ENCODE measurements at places on chromosomes 7 and 10.

GRCh38 chr7:46468753-46469356 is 547.8 kb upstream of the IGFBP3 start:
- DNase-seq = no peak

GRCh38 chr7:94849636-94850208 is 57.7 kb upstream of the PPP1R9A start:
- no peak for DNase-seq

DNA sequence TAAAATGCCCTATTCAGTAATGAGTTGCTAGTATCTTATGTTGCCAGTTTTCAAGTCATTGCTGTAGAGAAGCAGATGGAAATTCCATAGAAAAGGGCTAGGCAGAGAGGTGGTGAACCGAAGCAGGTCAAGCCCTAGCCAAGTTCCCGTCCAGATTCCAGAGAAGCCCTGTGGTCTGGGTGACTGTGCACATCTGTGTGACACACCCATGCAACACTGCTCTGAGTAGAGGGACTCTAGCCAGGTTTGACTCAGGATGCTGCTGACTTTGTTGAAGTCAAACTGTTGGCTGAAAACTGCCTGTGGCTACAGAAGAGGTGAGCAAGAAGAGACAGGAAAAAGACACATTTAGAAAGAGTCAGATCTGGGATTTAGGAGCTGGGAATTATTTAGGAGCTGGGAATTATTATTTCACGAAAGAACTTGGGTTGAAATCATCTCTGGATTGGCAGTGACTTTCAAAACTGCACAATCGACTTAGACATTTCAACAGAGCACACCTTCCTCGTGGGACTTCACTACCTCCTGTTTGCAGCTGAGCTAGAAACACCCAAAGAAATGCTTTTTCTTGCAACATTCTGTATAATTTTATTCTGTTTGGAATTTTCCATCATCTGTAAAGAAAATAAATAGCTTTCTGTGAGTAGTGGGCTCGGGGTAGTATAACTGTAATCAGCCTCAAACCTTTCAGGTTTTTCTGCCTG is 149.1 kb upstream of the PRKCQ start:
- no peak for DNase-seq

GRCh38 chr7:1246160-1246870 is 13.6 kb downstream of the UNCX start:
- DNase-seq = no peak

GRCh38 chr7:101113836-101114235 is 13.1 kb upstream of the SERPINE1 start:
- DNase-seq = no peak

- DNase-seq = no peak
Measured at GRCh38 chr7:128783143-128783861, 7.7 kb upstream of the OPN1SW start.

DNA sequence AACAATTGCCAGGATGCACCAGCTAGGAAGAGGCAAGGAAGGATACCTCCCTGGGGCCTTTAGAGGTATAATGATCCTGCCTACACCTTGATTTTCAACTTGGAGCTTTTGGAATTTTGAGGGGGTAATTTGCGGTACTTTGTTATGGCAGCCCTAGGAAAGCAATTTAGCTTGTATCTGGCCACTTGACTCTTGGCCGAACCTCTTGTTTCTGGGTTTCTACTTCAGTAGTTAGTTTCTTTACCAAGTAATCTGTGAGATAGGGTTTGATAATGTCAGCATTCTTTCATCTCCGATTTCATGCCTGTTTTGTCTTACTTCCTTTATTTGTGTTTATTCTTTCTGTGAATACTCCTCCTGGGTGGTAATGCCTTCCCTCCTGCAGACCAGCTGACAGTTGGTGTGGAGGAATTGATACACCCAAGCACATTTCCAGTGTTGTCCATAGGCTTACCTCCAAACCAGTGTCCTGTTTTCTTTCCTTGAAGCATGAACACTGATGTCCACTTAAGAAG is 163.7 kb downstream of the SND1 start:
- no peak for DNase-seq

GRCh38 chr10:23314835-23315239 is 29.8 kb downstream of the C10orf67 start:
- DNase-seq = no peak

- no peak for DNase-seq
Measured at GRCh38 chr10:12730809-12731519, 270.5 kb downstream of the CCDC3 start.

GRCh38 chr10:118799777-118800176 is 45.0 kb upstream of the CACUL1 start:
- no peak for DNase-seq

GRCh38 chr10:128563387-128563786 is 437.2 kb upstream of the MKI67 start:
- DNase-seq = no peak

- DNase-seq = peak; percentile 74
Measured at GRCh38 chr10:44300666-44301649, 83.9 kb downstream of the CXCL12 start.

- DNase-seq = no peak
Measured at GRCh38 chr7:82241356-82241755, 202.2 kb downstream of the CACNA2D1 start.

GRCh38 chr7:115864082-115864481 is 166.5 kb downstream of the TFEC start:
- DNase-seq = no peak

DNA sequence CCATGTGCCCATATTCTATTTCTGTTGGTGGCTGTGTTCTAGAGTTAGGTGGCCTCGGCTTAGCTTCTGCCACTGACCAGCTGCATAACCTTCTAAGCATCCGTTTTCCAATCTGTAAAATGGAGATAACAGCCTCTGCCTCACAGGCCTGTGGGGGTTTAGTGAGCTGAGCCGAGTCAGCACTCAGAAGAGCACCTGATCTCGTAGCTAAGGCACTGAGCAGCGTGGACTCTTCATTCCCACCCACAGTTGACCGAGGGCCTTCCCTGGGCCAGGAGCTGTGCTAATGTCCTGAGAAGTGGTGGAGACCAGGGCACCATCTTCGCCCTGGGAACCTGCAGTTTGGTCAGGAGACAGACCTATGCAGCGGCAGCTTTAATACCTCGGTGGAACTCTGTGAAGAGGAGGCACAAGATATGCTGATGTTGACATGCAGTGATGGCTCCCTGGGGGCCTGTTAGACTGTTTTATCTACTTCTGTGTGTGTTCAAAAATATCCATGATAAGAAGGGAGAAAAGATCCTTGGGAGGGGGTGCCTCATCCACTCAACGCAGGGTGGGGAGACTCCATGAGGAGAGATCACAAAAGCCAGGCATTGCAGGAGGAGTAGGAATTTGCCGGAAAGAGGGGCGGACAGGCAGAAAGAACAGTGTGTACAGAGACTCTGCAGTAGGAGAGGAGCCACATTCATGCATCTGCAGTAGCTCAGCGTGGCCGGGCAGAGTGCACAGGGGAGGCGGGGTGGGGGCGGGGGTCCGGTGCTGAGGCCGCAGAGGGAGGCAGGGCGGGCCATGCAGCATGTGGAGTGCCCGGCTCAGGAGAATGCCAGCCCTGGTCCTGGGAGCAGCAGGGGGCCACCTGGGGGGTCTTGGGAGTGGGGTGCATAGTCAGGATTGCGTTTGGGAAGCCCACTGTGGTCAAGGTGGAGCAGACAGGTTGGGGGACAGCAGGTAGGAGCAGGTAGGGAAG is 136.8 kb downstream of the C10orf105 start:
- DNase-seq = no peak

DNA sequence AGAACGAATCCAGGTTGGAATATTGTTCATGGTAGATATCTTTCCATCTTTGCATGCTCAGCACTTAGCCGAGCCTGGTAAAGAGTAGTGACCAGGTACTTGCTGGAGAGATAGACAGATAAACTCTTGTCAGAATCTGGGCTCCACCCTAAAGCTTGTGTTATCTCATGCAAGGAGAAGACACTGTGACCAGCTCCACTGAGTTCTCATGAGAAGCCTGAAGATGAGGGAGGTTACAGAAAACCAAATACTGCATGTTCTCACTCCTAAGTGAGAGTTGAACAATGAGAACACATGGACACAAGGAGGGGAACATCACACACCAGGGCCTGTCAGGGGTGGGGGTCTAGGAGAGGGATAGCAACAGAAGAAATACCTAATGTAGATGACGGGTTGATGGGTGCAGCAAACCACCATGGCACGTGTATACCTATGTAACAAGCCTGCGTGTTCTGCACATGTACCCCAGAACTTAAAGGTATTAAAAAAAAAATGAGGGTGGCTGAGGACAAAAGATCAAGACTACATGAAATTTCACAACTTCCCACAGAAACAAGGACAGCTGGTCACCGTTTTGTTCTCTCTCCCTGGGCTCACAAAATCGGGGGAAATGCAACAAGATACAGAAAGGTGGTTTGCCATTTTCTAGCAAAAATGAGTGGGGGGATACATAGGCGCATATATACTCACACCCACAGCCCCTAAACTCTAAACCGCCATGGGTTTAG is 17.4 kb downstream of the DLG5 start:
- DNase-seq = no peak

- no peak for DNase-seq
Measured at GRCh38 chr10:4215485-4215884, 430.5 kb upstream of the KLF6 start.

- no peak for DNase-seq
Measured at GRCh38 chr10:74011770-74012169, 13.9 kb downstream of the VCL start.

GRCh38 chr7:155644971-155645509 is 579 bp downstream of the RBM33 start:
- DNase-seq = no peak

GRCh38 chr10:117552156-117552631 is 9.6 kb downstream of the EMX2 start:
- no peak for DNase-seq

DNA sequence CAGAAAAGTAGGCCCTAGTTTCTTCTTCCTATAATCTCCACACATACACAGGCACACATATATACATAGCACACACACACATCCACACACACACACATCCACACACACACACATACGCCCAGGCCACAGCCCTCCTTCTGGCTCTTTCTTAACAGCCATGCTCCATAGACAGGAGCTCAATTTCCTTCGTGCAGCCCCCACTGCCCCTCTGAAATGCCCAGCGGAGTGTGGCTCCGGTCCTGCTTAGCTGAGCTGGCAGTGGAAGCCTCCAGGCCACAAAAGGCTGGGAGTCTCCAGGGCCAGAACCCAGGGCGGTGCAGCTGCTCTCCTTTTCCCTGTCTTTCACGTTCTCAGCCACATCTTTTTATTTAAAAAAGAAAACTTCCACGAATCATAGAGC is 282.9 kb upstream of the IGFBP3 start:
- DNase-seq = no peak

DNA sequence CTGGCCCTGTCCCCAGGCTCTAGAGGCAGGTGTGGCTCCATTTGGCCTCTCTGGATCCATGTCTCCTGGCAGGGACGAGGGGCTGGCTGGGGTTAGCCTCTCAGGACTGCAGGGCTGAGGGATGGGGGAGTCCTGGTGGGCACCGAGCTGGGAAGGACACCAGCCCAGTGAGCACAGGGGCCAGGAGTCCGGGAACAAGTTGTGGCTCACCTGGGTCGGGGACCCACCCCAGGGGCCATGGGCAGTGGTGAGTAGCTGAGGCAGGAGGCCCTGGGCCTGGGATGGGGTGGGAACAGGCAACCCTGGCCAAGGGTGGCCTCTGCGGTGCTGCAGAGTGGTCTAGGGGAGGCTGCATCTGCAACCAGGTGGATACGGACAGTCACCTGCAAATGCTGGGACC is 24.1 kb downstream of the ANTXRL start:
- no peak for DNase-seq

GRCh38 chr7:73779517-73779916 is 9.4 kb upstream of the CLDN3 start:
- no peak for DNase-seq

DNA sequence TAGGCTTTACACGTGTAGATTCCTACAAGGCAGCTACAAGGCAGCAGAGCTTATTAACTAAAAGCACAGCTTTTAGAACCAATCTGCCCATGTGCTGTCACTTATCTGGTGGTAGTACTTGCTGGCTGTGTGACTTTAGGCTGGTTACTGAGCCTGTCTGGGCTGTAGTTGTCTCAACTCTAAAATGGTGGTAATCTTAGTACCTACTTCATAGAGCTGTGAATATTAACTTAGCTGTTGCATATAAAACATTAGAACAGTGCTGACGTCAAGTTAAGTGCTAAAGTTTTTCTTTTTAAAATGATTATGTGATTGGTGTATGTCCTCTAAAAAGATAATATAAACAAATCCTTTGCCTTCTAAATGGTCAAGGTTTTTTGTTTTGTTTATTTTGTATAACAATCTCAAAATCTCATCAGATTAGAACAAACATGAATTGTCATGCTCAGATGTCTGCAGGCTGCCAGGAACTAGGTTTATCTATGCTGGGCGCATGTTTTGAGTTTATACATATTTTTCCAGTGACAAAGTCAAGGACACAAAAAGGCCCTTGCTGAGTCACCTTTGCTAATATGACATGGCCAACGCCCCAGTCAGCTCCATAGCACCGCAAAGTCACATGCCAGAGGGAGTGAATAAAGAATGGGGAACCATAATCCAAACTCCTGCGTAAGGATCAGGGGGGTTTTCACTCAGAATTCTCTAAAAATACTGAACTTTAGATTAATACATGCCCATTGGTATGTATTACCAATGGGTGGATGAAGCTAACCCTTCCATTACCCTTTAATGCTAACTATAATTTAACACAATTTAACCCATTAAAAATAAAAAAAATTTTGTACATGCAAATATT is 39.8 kb upstream of the ARL4A start:
- DNase-seq = no peak

DNA sequence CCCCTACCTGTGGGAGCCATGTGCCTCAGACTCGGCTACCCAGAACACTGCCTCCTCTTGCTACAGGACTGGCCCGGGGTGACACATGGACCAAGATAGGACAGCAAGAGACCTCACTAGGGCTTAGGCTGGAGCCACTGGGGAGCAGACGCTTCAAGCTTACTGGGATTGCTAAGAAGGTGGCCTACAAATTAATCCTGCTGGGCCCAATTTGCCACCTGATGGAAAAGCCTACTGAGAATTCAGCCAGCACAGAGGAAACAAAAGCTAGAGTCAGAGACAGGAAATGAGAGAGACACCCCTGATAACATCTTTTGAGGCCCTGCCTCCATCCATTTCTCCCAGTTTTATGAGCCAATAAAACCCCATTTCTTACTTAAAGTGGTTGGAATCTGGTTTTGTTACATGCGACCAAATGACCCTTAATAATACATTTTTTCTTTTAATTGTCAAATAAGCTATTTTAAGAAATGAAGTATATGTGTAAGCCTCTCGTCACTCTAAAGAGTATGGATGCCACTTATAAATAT is 282.1 kb downstream of the CXCL12 start:
- no peak for DNase-seq

- no peak for DNase-seq
Measured at GRCh38 chr10:127873901-127874470, 18.8 kb downstream of the CLRN3 start.

All from NCI-H1048 (cell line).